HEK293T (cell line): ENCODE measurements at places on chromosomes 1 and 21.
A peak's percentile ranks its signal among the peaks of the same experiment; 100 is the strongest.

GRCh38 chr21:42039470-42039901 is 29.3 kb upstream of the ZBTB21 start:
- DNase-seq, result no peak

GRCh38 chr1:115220340-115221270 is 117.4 kb downstream of the NGF start:
- no peak for DNase-seq

DNA sequence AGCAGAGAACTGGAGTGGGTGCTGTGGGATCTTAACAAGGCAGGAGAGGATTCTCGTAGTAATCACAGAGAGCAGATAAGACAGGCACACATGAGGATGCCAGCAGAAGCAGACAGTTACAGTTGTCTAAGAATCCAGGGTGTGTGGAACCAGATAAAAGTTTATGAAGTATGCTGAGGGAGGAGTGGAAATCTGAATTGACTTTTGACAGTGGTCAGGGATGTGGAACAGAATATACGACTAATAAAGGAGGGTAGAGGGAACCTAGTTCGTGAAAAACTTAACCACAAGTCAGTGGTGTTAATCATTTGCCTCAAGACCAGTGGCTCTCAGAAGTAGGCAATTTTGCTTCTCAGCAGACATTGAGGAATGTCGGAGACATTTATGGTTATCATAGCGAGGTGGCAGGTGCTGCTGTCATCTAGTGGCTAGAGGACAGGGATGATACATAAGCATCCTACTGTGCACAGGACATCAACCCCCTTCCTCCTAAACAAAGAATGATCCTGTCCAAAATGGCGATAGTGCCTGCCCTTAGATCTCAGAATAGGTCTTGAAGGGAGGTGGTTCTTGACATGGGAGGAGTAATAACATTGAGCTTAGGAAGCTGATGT is 3.0 kb downstream of the LRRC8D start:
- no peak for DNase-seq

GRCh38 chr1:161733526-161733925 is 12.2 kb downstream of the FCRLB start:
- DNase-seq, result no peak

- peak; percentile 33 for DNase-seq
Measured at GRCh38 chr1:214660900-214661299, 57.9 kb downstream of the CENPF start.

GRCh38 chr1:228765168-228765946 is 30.1 kb downstream of the RHOU start:
- no peak for DNase-seq

DNA sequence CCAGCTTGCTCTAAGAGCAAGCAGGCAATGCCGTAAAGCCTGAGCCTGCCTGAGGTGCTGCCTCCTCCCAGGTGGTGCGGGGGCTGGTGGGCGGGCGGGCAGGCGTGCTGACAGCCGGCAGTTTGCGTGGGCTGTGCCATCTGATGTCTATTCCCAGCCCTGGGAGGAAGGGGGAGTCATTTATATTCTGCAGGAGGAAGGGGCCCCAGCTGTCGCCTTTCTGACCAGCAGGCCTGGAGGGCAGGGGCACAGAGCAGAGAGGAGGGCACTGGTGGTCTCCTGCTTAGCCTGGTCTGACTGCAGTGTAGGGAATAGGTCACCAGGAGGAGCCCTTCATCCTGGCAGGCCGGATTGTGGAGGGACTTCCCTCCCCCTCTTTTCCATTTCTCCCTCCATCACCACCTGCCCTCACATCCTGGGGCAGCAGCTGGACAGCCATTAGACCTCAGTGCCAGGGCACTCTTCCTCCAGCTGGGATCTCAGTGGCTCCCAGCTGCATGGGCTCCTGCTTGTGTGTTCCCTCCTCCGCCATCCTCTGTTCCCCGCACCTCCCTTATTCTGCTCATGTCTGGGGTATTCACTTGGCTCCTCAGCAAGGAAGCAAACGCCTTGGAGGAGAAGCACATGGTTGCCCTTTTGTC is 4.4 kb downstream of the CYB561D1 start:
- DNase-seq, result peak; percentile 74

- DNase-seq, result no peak
Measured at GRCh38 chr21:45420061-45421041, 15.4 kb downstream of the COL18A1 start.

DNA sequence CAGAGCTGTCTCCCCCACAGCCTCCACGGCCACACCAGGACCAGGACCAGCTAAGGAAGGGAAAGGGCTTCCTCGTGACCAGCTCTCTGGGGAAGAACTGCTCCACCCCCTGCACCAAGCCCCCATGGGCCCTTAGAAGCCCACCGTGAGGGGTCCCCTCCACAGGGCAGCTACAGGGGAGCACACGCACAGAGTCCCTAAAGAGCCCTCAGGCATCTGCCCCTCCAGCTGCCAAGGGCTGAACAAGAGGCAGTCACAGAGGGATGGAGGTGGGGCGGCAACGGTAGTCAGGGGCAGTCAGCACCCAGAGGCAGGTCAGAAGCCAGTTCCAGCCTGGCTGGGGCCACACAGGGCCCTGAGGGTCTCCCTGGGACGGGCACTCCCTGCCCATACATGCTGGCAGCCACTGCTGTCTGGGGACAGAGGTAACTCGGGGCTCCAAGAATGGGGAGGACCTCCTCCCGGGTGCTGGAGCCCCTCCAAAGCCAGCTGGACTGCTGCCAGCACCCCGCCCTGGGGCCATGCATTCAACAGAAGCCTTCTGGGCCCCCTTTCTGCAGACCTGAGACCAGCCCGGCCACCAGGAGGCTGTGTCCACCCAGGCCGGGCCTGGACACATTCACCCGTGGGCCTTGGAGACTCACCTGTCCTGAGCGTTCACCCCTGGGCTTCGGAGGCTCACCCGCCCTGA is 18.7 kb downstream of the SLC19A1 start:
- no peak for DNase-seq

- no peak for DNase-seq
Measured at GRCh38 chr1:156660752-156661112, 16.5 kb downstream of the NES start.

DNA sequence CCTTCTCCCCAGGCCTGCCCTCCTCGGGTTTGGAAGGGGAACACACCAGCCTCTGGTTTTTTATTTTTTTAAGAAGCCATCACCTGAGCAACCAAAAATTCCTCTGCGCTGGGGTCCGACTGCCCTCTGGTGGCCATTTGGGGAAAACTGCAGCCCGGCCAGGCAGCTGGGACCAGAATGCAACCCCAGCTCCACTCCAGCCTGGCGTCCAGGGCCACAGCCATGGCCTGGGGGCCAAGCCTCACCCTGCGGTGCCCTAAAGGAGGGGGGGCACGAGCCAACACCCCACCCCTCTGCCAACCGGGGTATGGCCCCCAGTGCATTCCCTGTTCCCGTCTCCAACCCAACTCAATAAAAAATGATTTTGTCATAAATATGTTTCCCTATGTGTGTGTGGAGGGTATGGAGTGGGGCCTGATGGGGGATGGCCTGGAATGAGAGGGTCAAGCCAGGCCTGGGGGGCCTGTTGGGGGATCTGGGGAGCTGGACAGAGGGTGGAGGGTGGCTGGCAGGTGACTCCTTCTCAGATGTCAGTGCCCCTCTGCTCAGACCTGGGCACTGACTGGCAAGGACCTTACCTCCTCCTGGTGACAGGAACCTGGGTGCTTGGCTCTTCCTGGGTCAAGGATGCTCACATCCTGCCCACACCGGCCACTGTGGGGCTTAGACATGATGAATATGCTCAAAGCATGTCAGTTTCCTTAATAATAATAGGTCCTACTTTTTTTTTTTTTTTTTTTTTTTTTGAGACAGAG is 3.2 kb downstream of the GPR3 start:
- peak; percentile 86 for DNase-seq

DNA sequence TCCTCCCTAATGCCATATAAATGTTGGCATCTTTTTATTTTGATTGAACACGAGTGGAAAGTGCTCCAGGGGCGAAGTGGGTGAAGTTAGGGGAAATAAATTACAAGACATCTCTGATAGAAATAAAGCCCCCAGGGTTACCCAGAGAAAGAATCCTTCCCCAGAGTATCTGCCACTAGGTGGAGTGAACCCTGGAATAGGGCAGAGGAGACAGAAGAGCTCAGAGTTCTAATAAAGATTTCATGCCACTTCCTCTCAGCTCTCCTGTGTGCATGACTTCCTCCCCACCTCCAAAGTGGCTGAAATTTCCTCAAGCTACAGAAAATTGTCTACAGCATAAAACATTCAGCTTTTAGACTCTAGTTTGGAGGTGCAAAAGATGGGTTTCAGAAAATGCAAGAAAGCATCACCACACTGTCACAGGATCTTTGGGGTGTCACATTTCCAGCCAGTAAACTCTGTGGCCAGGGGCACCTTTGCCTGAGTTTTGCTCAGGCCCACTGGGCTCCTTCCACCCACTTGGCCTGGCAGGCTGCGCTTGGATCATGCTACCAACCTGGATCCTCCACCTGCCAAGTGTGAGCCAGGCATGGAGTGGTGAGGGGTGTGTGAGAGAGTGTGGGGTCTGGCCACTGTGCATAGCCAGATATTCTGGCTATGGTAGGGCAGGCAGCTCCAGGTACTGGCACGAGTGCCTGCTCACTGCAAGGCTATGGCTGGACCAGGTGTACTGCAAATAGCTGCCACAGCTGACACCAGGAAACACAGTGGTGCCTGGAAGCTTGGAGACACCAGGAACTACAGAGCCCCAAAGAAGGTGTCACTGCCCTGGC is 208.8 kb upstream of the USP25 start:
- DNase-seq, result peak; percentile 10

GRCh38 chr21:36891121-36891520 is 75.3 kb downstream of the HLCS start:
- DNase-seq, result no peak

DNA sequence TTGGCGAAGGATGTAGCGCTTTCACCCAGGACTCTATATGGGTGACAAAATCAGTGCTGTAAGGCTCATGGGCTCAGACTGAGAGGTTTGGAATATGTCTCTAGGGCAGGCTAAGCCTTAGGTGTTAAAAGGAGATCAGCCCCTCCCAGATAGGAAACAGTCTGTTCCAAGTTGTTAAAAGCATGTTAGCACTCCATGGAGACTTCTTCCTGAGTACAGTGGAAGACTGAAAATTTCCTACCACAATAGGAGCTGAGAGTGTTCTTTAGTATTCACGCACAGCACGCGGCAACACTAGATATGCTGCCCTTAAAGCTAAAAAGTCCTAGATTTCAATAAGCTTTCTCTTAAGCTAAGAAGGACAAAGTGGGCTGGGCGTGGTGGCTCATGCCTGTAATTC is 122.1 kb downstream of the TRABD2B start:
- no peak for DNase-seq

DNA sequence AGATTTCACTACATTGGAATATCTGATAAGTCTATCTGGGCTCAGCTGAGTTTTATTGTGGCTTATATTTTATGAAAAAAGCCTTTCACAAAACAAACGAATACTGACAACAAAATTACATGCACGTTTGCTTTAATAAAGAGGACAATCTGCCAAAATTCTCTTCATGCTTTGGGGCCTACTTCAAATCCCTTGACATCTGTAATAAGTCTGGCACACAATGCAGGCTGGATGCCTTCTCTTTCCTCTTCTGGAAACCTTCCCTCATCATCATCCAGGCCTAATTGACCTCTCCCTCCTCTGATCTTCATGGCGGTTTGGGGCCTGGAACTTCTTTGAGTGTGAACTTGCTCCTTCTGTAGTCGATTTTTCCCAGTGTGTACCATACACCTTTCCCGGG is 70.3 kb downstream of the MAP10 start:
- no peak for DNase-seq

GRCh38 chr1:219067350-219067712 is 106.3 kb upstream of the LYPLAL1 start:
- no peak for DNase-seq

DNA sequence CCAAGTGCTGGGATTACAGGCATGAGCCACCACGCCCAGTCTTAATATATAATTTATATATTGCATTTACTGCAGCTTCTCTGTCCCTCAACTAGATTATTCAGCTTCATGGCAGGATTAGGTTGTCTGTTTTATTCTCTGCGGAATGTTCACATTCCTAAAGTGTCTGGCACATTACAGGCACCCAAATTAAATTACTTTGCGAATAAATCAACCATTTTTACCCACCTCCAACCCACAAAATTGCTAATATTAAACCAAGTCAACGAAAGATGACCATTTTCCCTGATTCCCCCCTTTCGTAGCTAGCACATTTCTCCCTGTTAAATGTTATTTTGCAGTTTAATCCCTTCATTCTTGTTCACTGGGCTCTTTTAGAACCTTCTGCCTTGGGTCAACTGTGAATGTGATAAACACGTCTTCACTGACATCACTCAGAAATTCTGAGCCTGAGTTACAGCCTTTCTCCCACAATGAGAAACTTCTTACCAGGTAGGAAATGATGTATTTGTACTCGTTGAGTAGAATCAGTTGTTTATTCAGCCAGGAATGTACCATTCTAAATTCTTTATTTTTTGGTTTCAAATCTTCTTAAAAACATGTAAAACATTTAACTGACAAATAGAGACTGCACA is 35.9 kb downstream of the THAP3 start:
- no peak for DNase-seq

DNA sequence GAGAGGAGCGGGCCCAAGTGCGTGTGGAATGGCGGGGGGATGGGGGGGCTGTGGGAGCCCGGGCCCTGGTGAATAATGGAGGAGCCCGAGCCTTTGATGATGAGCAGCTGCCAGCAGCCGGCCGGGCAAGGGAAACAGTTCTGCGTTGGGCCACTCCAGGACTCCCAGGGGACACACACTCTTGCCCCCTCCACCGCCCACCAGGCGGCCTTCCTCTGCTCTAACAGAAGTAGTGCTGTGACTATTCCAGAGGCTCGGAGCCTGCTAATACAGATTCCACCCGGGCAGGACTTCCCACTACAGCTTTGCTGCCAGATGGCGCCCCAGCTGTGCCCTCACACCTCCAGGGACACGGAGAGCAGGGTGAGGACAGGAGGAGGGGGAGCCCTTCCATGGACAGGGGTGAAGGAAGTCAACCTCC is 48.2 kb upstream of the LRP8 start:
- no peak for DNase-seq

DNA sequence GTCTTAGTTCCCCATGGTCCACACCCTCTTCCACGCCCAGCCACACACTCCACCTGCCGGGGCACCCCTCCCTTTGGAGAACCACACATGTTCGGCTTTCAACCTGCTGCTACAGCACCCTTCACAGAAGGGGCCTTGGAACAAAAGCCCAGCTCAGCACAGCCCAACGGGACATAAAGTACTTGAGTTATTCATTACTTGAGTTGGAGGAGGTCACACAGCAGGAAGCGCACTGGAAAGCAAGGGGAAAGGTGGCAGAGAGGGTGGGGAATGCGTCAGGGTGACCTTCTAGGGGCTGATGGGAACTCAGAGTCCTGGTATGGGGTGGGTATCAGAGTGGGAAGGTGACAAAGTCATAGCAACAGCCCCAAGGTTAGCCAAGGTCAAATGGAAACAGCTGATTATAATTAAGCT is 3.0 kb upstream of the ATP1B1 start:
- no peak for DNase-seq

- no peak for DNase-seq
Measured at GRCh38 chr1:194281376-194281775, 1095.0 kb upstream of the B3GALT2 start.
